ENCODE measurements at places on chromosomes 4 and X.

- no peak for DNase-seq
Observed at GRCh38 chr4:20883231-20883630, 183.0 kb downstream of the PACRGL start.

DNA sequence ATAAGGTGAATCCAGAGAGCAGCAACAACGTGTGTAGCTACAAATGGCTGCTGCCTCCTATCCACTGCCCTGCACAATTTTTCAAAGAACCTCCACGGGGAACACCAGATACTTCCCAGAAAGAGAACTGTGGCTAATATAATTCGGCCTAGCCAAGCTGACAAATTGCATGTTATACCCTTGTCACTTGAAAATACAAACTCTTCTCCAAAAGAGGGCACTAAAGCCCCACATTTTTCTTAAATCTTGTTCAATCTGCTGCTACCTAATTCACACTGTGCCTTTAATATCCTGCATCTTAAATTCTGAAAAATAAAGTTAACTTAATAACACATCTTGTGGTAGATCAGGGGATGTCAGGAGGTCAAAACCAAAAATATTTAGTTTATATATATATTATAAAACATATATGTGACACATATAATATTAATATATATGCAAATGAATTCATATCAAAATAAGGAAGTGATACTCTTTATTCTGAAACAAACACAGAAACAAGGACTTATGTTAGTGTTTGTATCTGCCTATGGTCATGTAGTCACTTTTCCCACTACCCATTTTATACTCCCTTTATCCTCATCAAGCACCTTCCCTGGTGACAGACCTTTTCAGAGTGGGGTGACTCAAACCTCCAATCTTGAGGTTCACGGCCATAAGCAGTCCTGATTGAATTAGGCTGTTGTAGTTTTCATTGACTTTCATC lies 24.1 kb downstream of the CT45A1 start:
- no peak for DNase-seq

DNA sequence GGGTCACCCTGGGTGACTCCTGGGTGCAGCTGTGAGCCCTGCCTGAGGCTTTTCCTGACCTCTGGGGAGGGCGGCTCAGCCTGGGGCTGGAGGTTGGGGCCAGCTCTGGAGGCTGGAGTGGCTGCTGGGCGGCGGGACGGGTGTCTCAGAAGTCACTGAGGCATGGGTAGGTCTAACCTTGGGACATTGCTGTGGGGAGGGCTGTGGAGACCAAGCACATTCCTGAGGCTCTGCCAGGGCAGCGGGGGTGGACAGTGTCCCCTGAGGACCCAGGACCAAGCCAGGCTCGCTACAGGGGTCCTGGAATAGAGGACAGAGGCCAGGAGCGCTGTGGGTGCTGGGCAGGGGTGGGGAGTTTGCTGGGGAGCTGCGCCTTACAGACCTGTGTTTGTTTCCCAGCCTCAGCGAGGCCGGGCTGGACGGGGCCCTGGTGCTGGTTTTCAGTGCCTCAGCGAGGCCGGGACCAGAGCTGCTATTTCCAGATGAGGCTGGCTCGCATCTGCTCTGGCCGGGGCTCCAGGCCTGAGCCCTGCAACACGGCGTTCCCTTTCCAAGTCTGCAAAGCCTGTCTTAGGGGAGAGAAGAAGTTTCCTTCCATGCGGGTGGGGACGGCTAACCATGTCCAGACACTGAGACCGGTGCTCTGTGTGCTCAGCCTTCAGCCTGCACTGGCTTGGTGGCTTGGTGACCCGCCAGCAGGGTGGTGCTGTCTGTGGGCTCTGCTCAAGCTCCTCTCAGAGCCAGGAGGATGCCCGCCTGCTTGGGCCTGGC lies 3.0 kb upstream of the SLC25A6 start:
- DNase-seq = no peak

DNA sequence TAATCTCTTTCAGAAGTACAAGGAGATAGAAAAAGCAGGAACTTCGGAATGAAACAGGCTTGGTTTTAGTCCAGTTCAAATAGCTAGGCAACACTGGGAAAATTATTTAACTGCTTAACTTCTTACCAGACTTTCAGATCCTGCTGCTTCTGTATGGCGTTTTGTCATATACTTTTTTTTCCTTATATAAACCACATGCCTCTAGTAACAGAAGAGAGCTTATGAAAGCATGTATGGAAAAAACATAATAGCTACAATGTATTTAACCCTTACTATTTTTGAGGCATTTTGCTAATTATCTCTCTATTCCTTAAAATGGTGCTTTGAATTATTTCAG lies 439.6 kb downstream of the INPP4B start:
- DNase-seq = no peak

DNA sequence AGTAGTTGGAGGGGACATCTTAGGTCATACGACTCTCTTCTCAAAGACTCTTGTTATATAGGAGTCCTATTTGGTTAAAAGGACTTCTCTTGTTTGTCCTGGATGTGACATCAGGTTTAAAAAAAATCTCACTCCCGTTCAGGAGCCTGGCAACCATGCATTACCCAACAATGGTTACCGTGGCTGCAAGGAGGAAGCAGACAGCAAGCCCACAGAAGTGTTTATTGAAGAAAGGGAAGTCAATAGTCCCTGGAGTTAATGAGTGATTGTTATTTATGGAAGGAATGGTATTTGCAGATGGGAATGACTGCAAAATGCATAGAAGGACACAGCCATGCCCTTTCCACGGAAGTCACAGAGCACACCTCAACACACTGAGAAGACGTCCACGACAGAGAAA lies 75.9 kb upstream of the ENPP6 start:
- DNase-seq = no peak

DNA sequence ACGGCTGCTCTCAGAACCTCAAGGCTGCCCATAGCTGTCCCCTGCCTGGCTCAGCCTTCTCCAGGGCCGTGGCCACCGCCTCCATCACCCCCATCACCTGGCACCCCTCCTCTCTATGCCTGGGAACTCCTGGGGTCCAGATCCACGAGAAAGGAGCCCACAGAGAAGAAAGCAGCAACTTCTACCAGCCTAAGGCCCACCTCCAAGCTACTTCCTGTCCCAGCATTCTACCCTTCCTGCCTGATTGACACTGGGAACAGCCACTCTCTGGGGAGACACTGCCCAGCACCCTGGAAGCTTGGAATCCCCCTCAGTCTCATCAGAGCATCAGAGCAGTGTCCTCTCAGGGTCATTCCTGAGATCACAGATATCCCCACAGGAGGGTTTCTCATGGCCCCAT lies 36.9 kb upstream of the PROM1 start:
- no peak for DNase-seq

GRCh38 chr4:94974773-94975172 lies 217.0 kb downstream of the BMPR1B start:
- no peak for DNase-seq

- DNase-seq = no peak
Observed at GRCh38 chr4:25182937-25183336, 22.7 kb upstream of the SEPSECS start.

GRCh38 chr4:130233377-130234047 lies 1137.6 kb downstream of the C4orf33 start:
- DNase-seq = no peak

DNA sequence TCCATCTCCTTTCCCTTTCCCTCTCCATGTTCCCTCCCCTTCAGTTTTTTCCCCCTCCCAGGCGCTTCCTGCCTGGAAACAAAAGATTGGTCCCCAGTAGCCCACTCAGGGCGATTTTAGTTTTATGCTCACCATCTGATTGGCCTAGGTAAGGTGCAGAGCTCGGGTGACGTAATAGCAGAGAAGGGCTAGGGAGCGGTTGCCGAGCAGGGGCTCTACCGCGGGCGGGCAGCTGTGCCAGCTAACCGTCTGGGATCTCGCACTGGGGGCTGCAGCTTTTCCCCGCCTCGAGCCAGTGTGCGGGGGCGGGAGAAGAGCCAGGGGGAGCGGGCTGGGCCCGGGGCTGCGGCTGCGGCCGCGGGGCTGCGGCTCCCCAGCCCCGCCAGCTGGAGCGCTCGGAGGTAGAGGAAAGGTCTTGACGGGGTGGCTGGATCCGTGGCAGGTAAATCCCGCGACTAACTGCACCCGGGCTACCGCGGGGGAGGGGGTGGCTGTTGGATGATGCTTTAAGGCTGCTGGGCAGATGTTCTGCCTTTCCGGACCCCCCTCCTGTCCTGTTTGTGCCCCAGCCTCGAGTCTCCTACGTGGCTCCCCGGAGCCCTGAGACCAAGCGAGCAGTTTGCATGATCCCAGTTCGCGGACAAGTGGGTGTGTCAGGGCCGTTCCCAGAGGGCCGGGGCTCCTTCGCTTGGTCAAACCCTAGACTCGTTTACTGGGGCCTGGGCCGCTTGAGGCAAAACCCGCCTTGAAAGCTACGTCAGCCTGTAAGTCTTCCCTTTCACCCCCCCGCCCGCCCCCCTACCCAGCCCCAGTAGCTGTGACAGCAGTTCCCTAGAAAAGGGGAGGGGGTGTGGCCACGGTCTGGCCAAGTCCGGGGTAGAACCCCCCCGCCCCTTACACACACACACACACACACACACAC lies at the start of gene PAK3:
Gene PAK3 (plus strand): TSS at position 218 of the 922 bp plus-strand sequence. CDS start 26,913 bp downstream, outside the sequence.
- peak; percentile 92 for DNase-seq

- DNase-seq = no peak
Observed at GRCh38 chr4:48913346-48913745, 6.8 kb upstream of the OCIAD2 start.

GRCh38 chr4:2320746-2321145 lies 58.8 kb upstream of the MXD4 start:
- no peak for DNase-seq

GRCh38 chr4:161828061-161828460 lies 335.7 kb downstream of the FSTL5 start:
- no peak for DNase-seq

- DNase-seq = no peak
Observed at GRCh38 chr4:87075876-87076275, 141.1 kb downstream of the AFF1 start.

DNA sequence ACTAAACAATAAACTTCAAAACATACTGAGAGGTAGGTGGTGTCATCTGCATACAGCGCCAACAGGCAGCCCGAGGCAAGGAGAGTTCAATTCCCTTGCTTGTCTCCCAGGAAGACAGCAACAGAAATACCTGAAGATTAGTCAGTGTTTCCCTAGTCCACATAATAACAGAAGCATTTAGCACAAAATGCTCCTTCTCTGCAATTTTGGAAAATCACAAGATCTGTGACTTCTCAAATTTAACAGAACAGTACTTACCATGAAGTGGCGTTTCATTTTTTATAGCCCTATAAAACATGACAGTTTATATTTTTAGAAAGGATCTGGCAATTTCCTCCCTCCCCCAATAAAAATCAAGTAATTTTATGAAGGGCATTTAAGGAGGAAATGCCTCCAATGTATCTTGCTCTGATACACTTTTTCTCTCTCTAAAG lies 67.1 kb upstream of the MYOZ2 start:
- DNase-seq = no peak

GRCh38 chrX:23394421-23394820 lies 59.8 kb downstream of the PTCHD1 start:
- no peak for DNase-seq

DNA sequence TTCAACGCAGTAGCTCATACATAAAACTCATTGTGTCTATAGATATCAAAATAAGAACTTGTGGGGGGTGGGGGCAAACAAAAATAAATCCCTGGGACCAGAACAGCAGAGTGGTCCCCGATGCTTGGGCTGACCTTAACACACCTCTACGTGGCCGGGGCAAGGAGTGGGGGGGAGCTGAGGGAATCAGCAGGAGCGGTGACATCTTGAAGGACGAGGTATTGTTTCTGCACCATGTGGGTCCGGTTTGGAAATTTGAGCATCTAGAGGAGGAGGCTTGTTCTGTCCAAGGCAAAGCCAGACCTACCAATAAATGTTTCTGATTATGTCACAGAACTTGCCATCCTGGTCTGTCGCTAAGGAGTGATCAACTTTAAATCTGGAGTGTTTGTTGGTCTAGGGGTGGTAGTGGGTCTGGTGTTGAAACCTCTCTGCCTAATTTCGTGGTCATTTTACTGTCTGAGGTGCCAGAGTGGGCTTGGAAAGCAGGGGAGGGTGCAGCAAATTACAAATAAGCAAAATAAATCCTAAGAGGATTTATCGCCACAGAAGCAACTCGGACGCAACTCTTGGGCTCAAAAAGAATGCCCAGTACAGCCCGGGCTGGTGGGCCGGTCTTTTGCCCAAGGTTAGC lies 774 bp upstream of the RAPGEF2 start:
- no peak for DNase-seq

- DNase-seq = no peak
Observed at GRCh38 chrX:133414406-133415275, 648 bp downstream of the GPC4 start.

GRCh38 chr4:130335417-130336194 lies 1239.7 kb downstream of the C4orf33 start:
- no peak for DNase-seq

- no peak for DNase-seq
Observed at GRCh38 chr4:155487210-155487609, 110.4 kb upstream of the MAP9 start.

DNA sequence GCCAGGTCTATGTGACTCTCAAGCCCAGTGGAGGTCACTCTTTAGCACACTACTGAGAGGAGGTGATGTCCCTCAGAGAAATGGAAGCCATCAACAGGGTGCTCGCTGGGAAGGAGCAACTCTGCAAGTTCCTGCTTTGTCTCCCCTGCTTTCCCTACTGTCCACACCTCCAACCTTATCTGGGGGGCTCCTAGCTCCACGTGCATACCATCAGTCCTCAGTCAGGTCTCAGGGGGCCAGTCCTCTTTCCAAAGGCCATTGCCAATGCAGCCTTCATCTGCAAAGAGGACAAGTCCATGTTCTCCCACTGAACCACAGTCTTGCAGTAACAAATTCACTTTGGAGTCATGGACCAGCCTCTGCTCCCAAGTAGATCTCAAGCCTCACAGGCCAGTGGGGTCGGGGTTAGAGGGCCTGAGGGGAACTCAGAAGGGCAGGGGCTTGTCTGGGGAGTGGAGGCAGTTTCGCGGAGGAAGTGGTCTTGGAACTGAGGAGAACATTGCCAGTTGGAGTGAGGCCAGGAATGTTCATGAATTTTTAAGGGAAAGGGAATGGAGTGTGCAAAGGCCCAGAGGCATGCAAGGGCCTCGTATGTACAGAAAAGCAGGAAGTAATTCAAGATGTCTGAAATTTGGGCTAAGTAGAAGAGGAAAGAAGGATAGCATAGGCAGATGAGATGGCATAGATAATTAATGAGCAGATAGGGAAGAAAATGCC lies 8.9 kb downstream of the RTL5 start:
- DNase-seq = no peak

- DNase-seq = no peak
Observed at GRCh38 chr4:96603641-96604040, 763.7 kb downstream of the PDHA2 start.

DNA sequence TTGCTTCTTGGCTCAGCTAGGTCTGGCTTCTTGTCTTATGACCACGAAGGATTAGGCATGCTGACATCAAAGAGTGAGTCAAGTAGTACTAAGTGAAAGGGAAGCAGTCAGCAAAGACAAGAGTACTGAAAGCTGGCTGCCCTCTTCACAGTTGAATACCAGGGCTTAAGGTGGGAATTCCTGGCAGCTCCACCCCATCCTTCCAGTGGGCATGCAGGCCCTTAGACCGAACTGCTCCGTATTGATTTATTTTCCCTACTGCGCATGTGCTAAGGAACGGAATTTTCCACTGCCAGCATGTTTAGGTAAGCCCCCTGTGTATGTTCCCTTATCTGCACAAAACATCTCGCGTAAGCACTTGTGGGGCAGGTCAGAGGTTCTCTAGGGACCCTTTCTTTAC lies 2320.1 kb downstream of the ARAP2 start:
- DNase-seq = no peak

- no peak for DNase-seq
Observed at GRCh38 chr4:146976145-146976544, 30.5 kb upstream of the TTC29 start.

- no peak for DNase-seq
Observed at GRCh38 chr4:177391287-177391686, 51.0 kb downstream of the AGA start.

- no peak for DNase-seq
Observed at GRCh38 chr4:11252149-11252548, 176.5 kb downstream of the HS3ST1 start.
